Left renal pelvis (tissue), 4 donors: ENCODE measurements at places on chromosomes 6 and 20.

DNA sequence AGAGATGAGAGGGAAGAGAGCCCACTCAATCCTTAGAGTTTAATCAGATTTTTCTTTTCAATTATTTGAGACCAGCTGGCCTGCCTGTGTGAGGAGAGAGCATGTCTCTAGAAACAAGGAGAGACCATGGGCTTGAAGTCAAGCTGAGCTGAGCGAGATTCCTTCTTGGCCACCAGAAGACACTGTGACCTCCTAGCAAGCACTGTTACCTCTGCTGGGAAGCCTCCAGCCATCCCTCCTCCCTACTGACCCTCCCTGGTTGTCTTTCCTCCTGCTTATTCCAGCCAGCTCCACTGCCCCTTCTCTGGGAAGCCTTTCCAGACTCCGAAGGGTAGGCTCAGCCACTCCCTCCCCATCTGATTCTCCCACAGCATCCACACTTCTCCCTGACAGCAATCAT is 110.0 kb downstream of the SCML4 start:
- DNase-seq = no peak

DNA sequence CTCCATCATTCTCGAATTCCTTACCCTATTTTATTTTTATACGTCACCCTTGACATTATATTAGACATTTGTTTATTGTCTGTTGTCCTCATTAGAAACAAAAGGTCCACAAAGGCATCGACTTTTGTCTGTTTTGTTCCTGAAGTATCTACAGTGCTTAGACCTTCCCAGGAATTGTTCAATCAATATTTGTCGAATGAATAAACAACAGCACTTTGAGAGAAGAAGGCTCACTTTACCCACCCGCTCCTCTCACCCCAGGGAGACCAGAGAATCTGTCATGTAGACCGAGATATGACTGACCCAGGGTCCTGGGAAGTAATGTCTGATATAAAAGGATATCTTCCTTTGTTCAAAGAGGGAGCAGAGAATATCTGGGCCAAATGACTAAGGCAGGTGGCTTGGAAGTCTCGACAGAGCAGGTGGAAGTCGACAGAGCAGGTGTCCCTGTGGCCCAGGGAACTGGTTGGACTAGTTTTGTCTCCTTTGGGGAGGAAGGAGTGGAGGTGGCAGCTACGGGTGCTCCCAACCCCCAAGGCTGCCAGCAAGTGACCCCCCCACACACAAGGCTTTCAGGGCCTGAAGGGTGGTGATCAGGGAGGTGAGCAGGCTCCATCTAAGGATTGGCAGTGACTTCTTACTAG is 14.8 kb upstream of the CHMP4B start:
- no peak for DNase-seq

GRCh38 chr6:82298012-82298411 is 50.5 kb upstream of the IBTK start:
- no peak for DNase-seq

DNA sequence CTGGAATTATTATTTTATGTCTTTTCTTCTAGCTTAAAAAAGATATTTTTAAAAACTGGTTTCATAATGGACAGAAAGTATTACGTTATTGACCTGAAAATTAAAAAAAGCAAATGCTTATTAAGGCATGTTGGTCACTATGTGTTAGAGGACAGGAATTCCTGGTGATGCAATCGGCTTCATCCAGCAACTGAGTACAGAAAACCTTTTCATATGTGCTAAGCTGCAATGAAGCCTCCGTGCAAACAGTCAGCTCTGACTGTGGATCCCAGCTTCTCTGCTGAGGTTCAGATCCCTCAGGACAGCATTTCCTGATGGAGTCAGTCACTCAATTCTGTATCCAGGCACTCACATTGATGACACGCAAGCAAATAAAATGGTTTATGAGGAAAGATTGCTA is 22.7 kb upstream of the BMP2 start:
- no peak for DNase-seq

DNA sequence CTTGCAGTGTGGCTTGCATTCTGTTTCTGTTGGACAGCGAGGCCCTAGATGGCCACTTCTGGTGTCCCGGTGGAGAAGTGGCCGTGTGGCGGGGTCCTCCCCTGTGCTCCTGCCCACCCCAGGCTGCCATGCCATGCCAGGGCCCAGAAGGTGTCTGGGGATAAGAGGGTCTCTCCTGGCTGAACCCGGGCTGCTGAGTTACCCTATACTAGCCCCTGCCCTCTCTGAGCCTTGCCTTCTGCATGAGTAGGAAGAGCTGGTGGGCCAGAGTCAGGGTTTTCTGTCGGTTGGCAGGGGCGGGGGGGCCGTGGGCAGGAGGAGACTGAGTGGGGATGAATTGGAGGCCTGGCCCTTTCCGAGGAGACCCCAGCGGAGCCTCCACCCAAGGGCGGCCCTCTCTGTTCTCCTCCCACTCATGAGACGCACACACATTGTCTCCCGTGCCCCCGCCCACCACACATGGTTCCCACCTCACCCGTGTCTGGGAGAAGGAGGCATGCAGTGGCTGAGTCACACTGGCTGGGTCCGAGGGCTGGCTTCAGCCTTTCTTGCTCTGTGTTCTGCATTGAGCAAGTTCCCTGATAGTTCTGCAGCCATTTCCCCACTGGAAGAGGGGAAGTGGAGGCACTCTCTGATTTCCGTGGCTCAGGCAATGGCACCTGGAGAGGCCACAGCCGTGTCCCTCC is 24.6 kb downstream of the VSTM2L start:
- DNase-seq = no peak

- DNase-seq = no peak
Measured at GRCh38 chr20:63538204-63539091, 1.3 kb upstream of the PTK6 start.

DNA sequence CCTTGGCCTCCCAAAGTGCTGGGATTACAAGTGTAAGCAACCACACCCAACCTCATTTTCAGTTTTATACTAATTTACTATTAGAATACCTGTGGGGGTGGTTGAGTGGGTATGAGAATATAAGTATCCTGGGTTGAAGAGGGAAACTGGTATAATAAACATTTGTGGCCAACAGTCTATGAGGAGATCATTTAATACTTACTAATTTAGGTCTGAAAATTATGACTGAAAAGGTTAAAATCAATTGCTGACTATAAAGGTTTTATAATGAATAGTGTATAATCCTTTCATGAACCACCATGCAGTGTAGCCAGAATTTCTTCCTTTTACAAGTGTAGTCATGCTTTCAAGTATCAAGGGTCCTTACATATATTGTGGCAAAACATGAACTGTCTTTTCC is 11.1 kb downstream of the ASF1A start:
- no peak for DNase-seq
